ENCODE measurements at places on chromosomes 6 and 20. TPM values are rescaled to one million over a fixed set of nuclear protein-coding genes. Genes with fewer than 3 reads are reported as not detected.

DNA sequence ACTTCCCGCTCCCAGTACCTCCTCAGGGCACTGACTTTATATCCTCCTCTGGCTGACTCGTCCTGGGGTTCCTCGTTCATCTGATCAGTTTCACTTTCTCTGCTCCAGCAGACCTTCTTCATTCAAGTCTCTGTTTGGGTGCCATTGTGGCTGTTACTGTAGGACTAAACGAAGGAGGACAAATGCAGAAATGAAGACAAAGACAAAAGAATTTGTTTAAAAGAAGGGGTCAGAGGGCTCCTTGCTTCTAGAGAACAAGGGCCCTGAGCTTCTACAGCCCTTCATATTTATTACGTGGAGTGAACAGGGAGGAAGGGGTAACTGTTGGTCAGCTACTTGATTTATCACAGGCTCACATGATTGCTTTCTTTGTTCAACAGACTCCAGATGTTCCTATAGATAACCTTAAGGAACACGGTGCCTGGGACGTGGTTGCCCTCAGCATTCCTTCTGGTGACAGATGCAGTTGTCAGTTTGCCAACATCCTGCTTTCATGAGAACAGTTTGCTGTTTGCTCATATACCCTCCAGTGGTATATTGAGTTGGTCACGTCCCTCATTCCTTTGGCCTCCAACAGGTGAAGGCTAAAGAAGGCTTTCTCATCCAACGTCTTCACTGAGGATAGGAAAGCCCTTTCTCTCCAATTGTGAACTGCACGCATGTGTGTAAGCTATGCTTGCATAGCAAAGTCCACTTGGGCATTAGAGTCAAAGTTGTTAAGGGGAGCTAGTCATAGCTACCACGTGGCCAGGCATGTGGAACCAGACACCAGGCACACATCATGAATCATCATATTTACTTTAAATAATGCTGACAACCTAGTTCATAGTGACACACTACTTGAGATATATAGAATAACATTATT lies 69.1 kb upstream of the BTN3A2 start:
- DNase-seq: no peak

DNA sequence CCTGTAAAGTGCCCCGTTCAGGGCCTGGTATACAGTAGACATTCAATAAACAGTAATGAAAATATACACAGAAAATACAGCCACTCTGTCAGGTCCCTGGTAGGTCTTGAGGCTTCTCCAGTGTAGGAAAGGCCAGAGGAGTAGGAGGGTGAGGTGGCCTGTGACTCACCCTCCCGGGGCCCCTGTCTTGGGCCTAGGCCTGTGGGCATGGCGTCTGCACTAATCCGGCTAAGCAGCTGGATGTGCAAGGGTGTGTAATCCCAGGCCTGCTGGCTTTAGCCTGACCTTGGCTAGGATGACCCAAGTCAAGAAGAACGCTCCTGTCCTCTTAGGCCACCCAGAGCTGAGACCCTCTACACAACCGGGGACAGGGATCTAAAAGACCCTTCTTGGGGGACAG lies 84.9 kb downstream of the KCNB1 start:
- DNase-seq: no peak

DNA sequence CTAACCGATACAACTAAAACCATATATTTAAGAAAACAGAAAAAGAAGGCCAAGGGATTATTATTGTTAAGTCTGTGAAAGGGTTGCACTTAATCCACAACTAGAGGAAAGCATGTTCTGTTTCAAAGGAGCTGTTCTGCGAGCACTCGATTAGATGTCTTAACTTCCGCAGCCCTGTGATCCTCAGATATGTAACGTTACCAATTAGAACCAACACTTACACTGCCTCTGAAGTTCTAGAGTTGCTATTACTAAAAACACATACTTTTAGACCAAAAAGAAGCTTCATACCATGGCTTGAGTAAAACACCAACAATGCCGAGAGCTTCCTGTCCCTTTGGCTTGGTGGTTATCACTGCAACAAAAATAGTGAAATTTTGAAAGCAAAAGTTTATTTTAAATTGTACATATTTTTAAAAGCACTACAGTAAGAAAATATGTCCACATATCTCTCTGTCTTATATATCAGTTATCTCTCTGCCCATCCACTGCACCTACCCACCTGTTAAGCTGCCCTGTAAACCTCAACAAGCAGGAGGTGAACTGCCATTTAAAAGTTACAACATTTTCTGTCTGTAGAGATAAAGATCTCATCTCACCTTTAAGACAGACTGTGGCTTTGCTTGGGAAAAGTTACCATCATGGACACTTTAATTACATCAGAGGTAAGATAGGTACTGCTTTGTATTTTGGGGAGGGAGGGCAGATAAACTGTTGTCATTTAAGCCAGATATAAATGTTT lies 7.1 kb upstream of the DUSP22 start:
- DNase-seq: no peak

- DNase-seq: peak; percentile 58
Observed at GRCh38 chr6:106927531-106928398, 46.8 kb downstream of the CD24 start.

- DNase-seq: no peak
Observed at GRCh38 chr6:39634646-39635341, 90.4 kb downstream of the KIF6 start.

- DNase-seq: no peak
Observed at GRCh38 chr6:62037445-62037844, 248.6 kb downstream of the KHDRBS2 start.

GRCh38 chr20:23669866-23670265 lies 19.0 kb downstream of the CST4 start:
- DNase-seq: no peak

DNA sequence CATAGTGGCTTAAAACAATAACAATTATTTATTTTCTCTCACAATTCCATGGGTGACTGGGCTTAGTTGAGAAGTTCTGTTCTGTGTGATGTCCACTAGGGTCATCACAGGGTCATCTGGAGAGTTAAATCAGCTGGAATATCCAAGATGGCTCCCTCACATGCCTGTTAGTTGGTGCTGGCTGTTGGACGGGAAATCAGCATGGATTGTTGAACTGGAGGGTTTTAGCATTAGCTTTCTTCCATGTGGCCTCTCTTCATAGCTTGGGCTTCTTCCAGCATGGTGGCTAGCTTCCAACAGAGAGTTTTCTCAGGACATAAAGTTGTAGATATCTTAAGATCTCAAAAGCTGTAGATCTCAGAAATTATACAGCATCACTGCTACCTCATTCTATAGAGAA lies 19.6 kb downstream of the MARCKS start:
- DNase-seq: no peak

- peak; percentile 73 for DNase-seq
Observed at GRCh38 chr6:90466154-90466940, 120.5 kb downstream of the MAP3K7 start.

GRCh38 chr6:79546186-79546585 lies 9.0 kb upstream of the LCA5 start:
- no peak for DNase-seq

- DNase-seq: no peak
Observed at GRCh38 chr6:140311146-140311545, 936.7 kb upstream of the CITED2 start.

- no peak for DNase-seq
Observed at GRCh38 chr20:18055261-18055660, 2.5 kb downstream of the OVOL2 start.

Gene SLC52A3
- not detected for total RNA-seq

Gene GPR63
- 0.72 TPM for total RNA-seq

Gene ARMC2
- 3.9 TPM for total RNA-seq

Gene NRSN2
- total RNA-seq: 4.2 TPM

Gene RAET1G
- total RNA-seq: not detected
